ENCODE measurements at places on chromosomes 2 and 18.

GRCh38 chr2:67565761-67566160 is 168.6 kb downstream of the ETAA1 start:
- no peak for DNase-seq

- DNase-seq, result no peak
Measured at GRCh38 chr2:167966937-167967913, 280.2 kb downstream of the STK39 start.

DNA sequence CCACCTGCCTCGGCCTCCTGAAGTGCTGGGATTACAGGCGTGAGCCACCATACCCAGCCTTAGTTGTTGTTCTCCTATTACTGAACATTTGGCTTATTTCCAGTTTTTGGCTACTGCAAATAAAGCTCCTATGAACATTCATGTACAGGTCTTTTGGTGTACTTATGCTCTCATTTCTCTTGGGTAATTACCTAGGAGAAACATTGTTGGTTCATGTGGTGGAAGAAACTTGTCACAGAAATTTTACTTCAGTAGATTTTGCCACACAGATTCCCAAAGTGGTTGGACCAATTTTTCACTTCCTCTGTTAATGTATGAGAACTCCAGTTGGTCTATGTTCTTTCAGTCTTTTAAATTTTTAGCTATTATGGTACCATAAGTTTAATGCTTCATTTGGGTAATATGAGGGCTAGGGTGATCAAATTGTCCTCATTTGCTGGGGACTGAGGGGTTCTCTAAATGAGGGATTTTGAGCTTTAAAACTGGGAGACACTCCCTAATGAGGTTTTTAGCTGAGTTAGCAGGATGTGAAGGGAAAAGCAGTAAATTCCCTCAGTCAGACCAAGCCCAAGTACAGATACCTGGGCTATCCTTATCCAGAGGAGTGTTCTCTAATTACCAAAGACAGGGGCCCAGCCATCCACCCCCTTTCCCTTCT is 33.9 kb downstream of the MTA3 start:
- DNase-seq, result peak; percentile 8

GRCh38 chr2:165655661-165656060 is 138.4 kb downstream of the GALNT3 start:
- no peak for DNase-seq

DNA sequence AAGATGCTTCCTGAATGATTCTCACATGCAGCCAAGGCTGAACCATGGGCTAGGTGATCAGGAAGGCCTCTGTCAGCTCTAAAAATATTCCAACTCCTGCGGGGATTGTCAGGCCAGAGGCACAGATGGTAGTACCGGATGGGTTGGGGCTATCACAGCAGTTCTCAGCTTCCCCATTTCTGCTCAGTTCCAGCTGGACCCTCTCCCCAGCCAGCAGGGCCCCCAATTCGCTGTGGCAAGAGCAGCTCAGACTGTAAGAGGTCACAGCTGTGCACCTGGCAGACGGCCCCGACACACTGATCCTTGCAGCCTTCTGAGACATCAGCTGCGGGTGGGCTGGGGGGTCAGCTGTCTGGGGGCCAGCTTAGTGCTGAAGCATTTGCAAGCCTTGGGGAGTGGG is 43.6 kb upstream of the TCF7L1 start:
- DNase-seq, result no peak

DNA sequence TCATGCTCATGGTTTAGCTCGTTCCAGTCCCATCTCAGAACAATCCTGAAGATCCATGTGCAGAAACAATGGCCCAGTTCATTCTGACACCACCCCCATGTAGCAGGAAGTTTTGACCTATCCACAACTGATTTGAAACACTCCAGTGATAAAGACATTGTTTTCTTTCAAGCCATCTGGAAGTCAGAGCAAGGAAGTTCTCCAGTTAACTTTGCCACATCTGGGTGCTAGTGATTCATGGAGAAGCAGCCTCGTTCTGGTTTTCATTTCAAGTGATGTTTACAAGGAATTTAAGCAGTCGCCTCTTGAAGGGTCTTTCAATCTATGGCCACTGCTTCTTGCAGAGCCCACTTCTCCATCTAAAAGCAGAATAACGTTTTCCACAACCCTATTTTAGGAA is 36.6 kb upstream of the TWIST2 start:
- DNase-seq, result no peak

GRCh38 chr2:181886192-181886591 is 5.3 kb upstream of the ITPRID2 start:
- DNase-seq, result no peak
